ENCODE measurements at places on chromosomes 2 and 18.

DNA sequence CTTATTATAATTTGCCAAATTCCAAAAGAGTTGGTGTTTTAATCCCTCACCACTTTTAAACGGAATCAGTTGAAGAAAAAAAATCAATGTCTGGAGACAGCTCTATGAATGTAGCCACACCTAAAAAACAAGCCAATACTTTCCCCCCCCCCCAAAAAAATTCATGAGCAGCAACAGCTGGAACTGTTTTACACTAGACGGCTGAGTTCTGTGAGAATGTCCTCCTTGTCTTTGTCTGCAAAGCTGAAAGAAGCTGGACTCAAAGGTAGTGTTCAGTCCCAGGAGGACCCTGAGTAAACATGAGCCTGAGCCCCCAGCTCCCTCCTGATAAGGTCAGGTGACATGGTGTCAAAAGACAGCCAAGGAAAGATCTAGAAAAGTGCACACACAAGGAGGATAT is 68.2 kb downstream of the ZNF521 start:
- DNase-seq = no peak

GRCh38 chr2:18178736-18179349 is 300.4 kb downstream of the KCNS3 start:
- peak; percentile 8 for DNase-seq

GRCh38 chr2:57510704-57511103 is 535.9 kb upstream of the VRK2 start:
- DNase-seq = no peak

DNA sequence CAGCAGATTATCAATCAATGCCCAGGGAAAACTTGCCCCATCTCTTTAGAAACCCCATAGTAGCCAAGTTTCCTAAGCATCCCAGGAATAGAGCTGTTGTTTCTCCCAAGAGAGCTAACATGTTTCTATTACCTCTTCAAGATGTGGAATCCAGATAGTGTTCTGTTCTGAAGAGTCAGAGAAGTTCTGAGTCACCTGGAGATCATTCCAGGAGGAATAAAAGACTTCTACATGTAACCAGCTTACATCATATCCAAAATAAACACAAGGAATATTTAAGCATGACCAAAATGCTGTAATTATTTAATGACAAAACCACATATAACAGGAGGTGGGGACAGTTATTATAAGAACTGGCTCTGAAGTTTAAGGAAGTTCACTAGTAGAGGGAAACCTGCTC is 51.0 kb upstream of the GORASP2 start:
- DNase-seq = no peak

DNA sequence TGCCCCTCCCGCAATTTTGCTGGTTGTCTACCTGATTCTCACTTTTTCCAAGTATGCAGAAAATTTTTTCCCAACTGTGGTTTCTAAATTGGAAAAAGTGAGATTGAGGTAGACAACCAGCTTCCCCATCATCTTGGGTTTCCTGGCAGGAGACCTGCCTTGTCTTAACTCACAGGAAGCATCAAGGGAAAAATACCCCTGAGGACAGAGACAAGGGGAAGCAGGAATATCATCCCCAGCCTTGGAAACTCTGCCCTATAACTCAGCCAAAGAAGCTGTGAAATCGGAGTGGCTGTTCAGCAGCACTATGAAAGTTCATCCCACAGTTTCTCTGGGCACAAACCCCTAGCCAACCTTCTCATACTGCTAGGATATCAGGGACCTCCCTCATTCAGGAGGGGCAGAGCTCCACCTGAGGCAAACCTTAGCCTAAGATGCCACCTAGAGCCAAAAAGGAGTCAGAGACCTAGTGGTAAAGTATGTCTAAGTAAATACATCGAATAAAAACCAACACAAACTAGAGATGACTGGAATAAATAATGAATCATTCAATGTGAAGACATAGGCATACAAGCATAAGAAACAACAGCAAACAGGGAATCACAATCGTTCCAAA is 68.2 kb downstream of the ZSWIM2 start:
- DNase-seq = no peak

- no peak for DNase-seq
Observed at GRCh38 chr2:51638811-51639210, 606.9 kb upstream of the NRXN1 start.

DNA sequence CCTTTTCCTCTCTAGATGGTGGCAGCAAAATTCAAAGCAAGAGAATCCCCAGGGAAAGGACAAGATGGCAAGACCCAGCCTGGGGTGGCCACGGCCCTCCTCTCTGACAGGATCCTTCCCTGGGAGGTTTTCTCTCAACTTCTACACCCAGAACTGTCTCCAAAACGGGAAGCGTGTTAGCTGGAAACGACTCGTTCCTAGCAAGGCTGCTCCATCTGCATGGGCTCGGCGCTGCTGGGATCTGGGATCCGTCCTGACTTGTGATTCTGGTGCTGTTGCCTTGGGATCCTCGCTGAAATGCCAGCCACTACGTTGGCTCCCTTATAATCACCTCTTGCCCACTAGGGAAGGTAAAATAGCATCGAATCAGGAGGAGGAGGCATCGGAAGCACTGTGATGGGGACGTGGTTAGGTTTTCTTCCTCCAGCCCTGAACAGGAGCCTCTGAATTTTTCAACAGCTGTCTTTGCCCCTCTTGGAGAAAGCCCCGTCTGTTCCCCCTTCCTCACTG is 514.8 kb upstream of the MYT1L start:
- peak; percentile 10 for DNase-seq

GRCh38 chr2:202005272-202005887 is 28.3 kb upstream of the FZD7 start:
- no peak for DNase-seq

GRCh38 chr18:9870431-9871008 is 15.3 kb upstream of the TXNDC2 start:
- no peak for DNase-seq

- no peak for DNase-seq
Observed at GRCh38 chr2:228938629-228939028, 332.5 kb downstream of the PID1 start.

- no peak for DNase-seq
Observed at GRCh38 chr2:62713837-62714236, 8.3 kb downstream of the EHBP1 start.

DNA sequence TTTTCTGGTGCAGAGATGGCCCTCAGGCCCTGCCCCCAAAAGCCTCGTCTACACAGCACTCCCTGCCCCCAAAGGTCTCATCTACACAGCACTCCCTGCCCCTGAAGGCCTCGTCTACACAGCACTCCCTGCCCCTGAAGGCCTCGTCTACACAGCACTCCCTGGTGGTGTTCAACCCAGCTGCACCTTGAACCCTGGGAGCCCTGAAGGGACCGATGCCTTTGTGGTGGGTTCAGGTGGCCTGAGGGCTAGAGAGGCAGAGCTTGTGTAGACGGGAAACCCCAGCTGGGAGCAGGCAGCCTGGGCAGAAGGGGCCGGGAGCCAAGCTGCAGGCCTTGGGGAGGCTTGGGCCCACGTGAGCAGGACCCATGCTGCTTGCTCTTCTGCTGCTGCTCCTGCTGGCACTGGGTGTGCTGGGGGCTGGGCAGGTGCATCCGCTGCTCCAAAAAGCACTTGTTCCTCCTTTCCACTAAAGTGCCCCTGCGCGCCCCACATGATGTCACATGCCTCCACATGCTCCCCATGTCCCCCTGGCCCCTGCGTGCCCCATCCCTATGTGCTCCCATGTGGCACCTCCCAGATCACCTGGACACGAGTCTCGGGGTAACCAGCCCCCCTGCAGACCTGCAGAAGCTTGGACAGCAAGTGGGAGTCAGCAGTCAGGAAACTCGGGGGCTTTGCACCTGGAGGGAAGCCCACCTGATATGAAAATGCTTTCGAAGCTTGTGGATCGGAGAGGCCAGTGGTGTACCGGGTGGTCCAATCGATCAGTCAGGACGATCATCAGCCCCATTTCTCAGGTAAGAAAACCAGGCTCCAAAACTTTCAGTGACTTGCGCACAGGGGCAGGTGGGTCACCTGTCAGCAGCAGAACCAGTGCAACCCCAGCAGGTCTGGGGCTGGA is 94.9 kb upstream of the CTDP1 start:
- no peak for DNase-seq

DNA sequence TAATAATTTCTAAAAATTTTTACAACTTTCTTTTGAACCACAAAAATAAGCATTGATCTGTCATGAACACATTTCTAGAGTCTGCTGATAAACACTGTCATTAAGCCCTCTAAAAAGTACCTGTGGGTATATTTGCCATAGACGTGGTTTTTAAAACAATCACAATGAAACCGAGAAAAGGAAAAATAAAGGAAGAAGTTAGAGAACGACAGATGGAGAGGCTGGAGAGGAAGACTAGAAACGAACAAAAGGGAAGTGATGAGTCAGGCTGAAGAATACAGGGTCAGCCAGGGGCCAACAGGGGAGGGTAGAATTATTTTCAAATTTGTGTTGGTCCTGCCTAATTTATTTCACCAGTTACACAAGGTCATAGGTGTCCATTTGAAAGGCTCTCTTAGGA is 62.0 kb downstream of the MYL12B start:
- DNase-seq = no peak

- DNase-seq = no peak
Observed at GRCh38 chr2:240636563-240637115, 11.4 kb downstream of the GPR35 start.

- no peak for DNase-seq
Observed at GRCh38 chr2:222751238-222751637, 79.8 kb downstream of the MOGAT1 start.

DNA sequence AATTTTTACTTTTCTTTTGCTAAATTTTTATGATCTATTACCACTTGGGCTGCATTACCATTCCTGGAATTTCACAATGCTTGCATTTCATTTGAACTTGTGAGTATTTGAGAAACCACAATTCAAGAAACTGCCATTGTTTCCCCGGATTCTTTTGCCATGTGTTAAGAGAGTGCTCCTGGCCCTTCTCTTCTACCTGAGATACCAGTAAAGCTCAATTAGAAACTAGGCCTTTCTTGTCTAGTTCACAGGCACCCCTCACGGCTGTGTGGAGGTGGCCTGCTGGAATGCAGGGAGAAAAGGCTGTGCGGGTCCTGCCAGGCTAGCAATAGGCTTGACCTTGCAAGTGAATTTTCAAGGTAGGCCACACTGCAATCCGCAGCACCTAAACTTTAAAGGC is 40.8 kb downstream of the ZEB2 start:
- no peak for DNase-seq

- DNase-seq = no peak
Observed at GRCh38 chr2:56739413-56739812, 555.6 kb downstream of the CCDC85A start.

DNA sequence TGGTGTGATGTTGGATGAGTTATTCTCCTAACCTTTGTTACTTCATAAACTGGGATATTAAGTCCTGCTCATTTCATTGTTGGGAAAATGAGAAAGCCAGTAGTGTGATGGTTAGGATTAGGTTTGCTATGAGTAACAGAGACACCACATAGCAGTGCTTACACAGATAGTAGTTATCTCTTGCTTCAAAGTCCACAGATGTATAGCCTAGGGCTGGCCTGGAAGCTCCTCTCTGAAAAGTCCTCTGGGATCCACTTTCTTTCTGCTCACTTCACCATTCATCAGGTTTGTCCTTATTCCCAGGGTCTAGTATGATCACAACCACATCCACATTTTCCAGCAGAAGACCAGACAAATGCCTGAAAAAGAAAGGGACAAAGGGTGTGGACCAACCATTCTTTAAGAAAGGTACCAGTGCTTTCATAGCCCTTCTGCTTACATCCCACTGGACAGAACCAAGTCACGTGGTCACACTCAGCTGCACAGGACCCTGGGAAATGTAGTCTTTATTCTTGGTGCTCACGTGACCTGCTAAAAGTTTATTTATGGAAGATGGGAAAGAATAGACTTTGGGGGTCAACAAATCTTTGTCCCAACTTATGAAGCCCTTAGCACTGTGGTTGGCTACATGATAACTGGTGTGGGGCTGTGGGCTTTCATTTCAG is 108.9 kb downstream of the INSIG2 start:
- no peak for DNase-seq

GRCh38 chr2:20611077-20611843 is 39.6 kb downstream of the HS1BP3 start:
- no peak for DNase-seq

GRCh38 chr2:106782681-106783080 is 103.3 kb downstream of the ST6GAL2 start:
- no peak for DNase-seq

- DNase-seq = no peak
Observed at GRCh38 chr2:12313445-12314126, 403.1 kb upstream of the TRIB2 start.

DNA sequence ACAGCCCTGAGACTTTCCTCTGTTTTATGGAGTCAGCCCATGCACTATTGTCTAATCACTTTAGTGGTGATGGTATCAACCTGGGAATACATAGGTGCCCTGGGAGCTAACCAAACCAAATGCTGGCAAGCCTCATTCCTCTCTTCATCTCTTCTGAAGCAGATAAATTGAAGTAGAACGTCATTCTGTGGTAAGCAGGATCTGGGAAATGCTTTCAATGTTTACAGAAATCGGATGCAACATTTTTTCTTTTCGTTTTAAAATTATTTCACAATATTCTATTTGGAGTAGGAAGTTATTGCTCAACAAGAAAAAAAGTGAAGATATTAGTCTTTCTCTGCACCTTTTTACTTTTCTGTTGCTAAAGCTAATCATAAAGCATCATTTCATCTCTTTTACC is 114.2 kb downstream of the RBMS1 start:
- no peak for DNase-seq

- no peak for DNase-seq
Observed at GRCh38 chr2:193469251-193469650, 1274.5 kb upstream of the TMEFF2 start.

- no peak for DNase-seq
Observed at GRCh38 chr2:222823183-222823930, 37.5 kb upstream of the ACSL3 start.

DNA sequence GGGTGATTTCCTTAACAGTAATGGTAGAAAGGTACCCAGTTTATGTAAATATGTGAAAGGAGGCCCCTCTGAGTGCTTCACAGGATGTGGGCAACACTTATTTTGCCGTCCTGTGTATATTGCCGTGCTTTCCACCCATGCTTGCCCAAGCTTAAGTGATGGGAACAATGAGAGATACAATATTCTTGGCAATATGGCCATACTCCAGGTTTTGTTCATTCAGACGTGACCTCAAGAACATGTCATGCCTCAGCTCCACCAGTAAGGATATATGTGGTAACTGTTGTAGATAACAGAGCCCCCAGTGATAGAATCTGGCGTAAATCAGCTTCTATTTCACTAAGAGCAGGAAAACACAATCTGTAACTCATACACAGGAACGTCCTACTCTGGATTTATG is 318.7 kb downstream of the PTPRM start:
- DNase-seq = no peak

- DNase-seq = no peak
Observed at GRCh38 chr2:173059292-173059691, 16.4 kb upstream of the MAP3K20 start.

- no peak for DNase-seq
Observed at GRCh38 chr18:70243131-70243929, 37.8 kb upstream of the RTTN start.

DNA sequence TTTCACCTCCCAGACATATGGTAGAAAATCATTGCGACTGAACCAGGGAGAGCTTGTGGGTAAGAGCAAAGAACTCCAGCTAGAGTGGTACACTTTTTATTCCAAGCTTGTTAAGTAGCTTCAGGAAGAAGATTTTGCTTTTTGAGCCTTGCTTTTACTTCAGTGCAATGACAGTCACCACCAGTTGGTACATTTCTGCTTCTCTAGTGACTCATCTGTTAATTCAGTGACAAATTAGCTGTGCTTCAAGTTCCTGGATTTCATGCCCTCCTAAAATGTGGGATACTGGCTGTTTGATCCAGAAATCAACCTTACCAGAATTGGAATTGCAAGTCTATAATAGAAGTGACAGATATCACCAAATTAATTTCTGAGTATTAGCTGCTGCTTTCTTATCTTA is 117.6 kb upstream of the TTN start:
- DNase-seq = no peak

- no peak for DNase-seq
Observed at GRCh38 chr2:186533717-186534116, 47.7 kb downstream of the ZC3H15 start.
